ENCODE measurements at places on chromosomes 4 and X. TPM values are rescaled to one million over a fixed set of nuclear protein-coding genes. Genes with fewer than 3 reads are reported as not detected.

The EIF4E gene
- total RNA-seq = 108 TPM

The MAGED4B gene
- total RNA-seq = 12.4 TPM

The WNK3 gene
- total RNA-seq = 0.65 TPM

The FAM9B gene
- total RNA-seq = not detected

The PAGE2 gene
- total RNA-seq = not detected

The ADAMTS3 gene
- total RNA-seq = 1.6 TPM
